ENCODE measurements at places on chromosomes 2 and 18. TPM values are rescaled to one million over a fixed set of nuclear protein-coding genes. Genes with fewer than 3 reads are reported as not detected.

GRCh38 chr2:145799595-145800108 is 1279.7 kb upstream of the ZEB2 start:
- no peak for DNase-seq

- DNase-seq: no peak
Measured at GRCh38 chr18:59577386-59577655, 119.9 kb downstream of the CCBE1 start.

- no peak for DNase-seq
Measured at GRCh38 chr2:181859803-181860202, 31.7 kb upstream of the ITPRID2 start.

DNA sequence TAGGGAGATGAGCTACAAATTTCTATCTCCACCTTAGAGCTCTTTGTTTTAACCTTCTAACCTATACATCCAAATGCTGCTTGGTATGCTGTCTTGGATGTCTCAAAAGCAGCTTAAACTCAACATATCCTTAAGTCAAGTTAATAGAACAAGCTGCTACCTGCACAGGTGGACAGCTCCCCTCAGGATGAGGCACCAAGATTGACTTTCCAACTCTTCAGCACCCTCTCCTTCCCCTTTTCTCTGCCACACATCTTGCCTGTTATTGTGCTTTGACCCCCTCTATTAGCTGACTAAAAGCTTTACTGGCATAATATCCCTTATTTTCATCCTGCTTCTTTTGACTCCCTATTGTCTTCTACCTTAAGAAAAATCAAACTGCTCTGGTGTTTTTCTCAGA is 448.1 kb upstream of the MEX3C start:
- no peak for DNase-seq

Gene TEKT4
- not detected for total RNA-seq

Gene CFC1
- not detected for total RNA-seq

All from sciatic nerve (tissue), 2 donors.